Left ventricle myocardium inferior (tissue), 1 donor: ENCODE measurements at places on chromosomes 5 and 9.
A peak's percentile ranks its signal among the peaks of the same experiment; 100 is the strongest.

GRCh38 chr5:42689391-42689790 is 67.2 kb upstream of the CCDC152 start:
- H3K4me3 ChIP-seq: no peak overlapping the region
- H3K4me1 ChIP-seq: peaks cover 22% of the 10 kb centered on the region
- no peak for DNase-seq
- no peaks in the 10 kb centered on the region for H3K27me3 ChIP-seq
- no peaks in the 10 kb centered on the region for H3K36me3 ChIP-seq

GRCh38 chr9:136875155-136875554 is 9.0 kb upstream of the EDF1 start:
- H3K4me3 ChIP-seq: no peak overlapping the region
- DNase-seq: no peak
- no peak overlapping the region for H3K27ac ChIP-seq
- no peaks in the 10 kb centered on the region for H3K4me1 ChIP-seq
- H3K36me3 ChIP-seq: no peaks in the 10 kb centered on the region

GRCh38 chr5:61625681-61626621 is 293.9 kb downstream of the ZSWIM6 start:
- no peaks in the 10 kb centered on the region for H3K36me3 ChIP-seq
- peak; percentile 83 for DNase-seq
- peaks cover 40% of the 10 kb centered on the region for H3K4me1 ChIP-seq
- peak overlapping the region; percentile 75 for H3K4me3 ChIP-seq

GRCh38 chr5:109650493-109650892 is 39.2 kb upstream of the MAN2A1 start:
- H3K4me3 ChIP-seq: no peak overlapping the region
- no peak overlapping the region for H3K27ac ChIP-seq
- DNase-seq: no peak
- no peaks in the 10 kb centered on the region for H3K27me3 ChIP-seq
- H3K4me1 ChIP-seq: no peaks in the 10 kb centered on the region

GRCh38 chr5:180180846-180181245 is 28.2 kb downstream of the RASGEF1C start:
- H3K27ac ChIP-seq: no peak overlapping the region
- peaks cover 9% of the 10 kb centered on the region for H3K4me1 ChIP-seq
- no peak overlapping the region for H3K4me3 ChIP-seq
- peaks cover 18% of the 10 kb centered on the region for H3K27me3 ChIP-seq

DNA sequence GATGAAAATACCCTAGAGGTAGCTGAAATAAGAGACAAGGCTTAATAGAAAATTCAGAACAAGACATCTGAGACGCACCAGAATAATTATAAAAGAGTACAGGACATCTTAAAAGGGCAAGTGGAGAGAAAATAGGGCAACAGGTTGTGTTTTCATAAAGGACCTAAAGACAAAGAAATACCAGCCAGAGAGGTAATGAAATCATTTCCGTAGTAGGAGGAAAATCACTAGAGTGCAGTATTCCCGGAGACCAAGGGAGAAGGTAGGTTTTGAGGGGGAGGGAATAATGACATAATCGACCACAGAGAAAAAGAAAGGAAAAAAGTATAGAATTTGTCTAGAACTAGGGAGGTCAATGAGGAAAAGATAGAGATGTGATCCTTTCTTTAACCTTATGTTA is 26.2 kb upstream of the CTNNAL1 start:
- no peak for DNase-seq
- H3K36me3 ChIP-seq: peaks cover 53% of the 10 kb centered on the region
- H3K27me3 ChIP-seq: no peaks in the 10 kb centered on the region
- no peak overlapping the region for H3K27ac ChIP-seq
